ENCODE measurements at places on chromosomes 4 and X.
A peak's percentile ranks its signal among the peaks of the same experiment; 100 is the strongest.

- no peak for DNase-seq
Measured at GRCh38 chr4:118335324-118335723, 17.5 kb downstream of the PRSS12 start.

DNA sequence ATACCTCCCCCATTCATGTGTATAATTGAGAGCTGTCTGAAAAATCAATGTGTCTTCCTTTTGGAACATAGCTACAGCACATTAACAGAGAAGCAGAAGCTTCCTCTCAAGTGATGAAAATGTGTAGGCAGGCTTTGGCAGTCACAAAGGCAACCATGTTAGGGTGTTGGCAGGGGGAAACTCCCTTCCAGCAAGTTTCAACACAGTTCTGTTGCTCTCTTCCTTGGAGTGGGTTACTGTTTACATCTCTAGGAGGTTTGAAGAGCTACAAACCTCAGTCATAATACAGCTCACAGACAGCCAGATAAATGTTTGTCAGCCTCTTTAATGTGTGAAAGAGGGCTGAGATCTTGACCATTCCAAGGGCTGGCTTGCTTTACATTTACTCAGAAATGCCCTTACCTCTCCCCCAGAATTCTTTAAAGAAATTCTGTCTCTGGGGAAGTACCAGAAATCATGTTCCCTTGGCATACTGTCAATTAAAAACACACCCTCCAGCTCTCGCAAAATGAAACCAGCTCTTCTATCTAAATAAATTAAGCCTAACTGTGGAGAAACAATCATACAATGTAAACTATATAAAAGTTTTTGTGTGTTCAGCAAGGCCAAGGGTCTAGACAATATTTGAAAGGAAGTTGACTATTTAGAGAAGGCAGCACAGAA lies 18.9 kb downstream of the ZBTB33 start:
- no peak for DNase-seq

- peak; percentile 64 for DNase-seq
Measured at GRCh38 chrX:34382416-34382815, 250.3 kb upstream of the FAM47A start.

DNA sequence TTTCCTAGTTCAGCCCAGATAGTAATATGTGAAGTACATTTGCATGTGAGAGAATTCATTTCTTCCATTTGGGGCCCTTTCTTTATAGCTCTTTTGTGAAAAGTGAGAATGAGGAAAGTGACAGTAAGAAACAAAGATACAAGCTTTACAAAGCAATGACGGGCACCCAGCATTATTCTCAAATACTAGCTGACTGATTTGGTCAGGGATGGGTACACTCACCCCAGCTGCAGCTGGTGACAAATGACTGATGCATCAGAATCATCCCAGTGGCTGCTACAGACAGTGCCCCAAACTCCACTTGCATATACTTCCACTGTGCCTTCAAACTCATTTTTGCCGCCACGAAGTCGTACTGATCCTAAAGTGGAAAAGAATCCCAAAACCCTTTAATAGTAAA lies 14.8 kb downstream of the PRSS12 start:
- DNase-seq, result no peak

DNA sequence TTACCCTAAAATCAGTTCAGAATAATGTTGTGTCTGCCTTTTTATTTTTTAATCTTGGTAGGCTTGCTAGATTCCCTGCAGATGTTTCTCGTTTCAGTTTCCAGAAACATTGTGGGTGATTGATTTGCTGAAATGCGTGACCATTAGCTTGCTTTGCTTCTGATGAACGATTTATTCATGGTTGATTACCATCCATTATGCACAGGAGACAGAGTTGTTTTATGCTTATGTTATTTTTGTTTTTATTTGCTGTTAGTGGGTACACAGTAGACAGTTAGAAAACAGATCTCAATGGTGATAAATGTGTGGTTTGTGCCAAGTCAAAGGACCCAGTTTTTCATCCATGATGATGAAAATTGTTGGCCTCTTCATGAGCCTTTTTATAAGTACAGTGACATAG lies 455.6 kb upstream of the BOD1L1 start:
- DNase-seq, result no peak

DNA sequence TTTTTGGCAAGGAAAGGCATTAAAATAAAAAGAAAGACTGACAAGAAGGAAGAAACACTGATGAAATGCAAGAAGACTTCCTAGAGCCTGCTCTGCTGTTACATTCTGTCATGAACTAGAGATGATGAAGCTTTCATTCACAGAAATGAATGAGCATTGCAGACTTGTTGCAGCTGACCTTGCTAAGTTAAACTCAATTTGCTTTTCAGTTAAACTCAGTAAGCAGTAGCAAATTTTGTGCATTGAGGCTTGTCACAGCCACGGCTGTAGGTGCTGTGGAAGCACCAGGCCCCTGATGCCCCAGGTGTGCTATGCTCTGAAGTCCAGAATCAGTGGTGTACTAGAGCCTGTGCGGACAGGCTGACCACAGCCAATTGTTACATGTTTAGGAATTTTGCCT lies 39.6 kb upstream of the LSM6 start:
- DNase-seq, result no peak

DNA sequence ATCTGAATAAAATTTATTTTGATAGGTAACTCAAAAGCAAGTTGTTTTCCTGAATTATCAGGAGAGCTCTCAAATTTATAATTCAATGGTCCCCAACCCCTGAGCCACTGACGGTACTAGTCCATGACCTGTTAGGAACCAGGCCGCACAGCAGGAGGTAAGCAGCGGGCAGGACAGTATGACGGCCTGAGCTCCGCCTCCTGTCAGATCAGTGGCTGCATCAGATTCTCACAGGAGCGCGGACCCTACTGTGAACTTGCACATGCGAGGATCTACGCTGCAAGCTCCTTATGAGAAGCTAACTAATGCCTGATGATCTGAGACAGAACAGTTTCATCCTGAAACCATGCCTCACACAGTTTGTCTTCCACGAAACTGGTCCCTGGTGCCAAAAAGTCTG lies 37.9 kb upstream of the SEC24B start:
- no peak for DNase-seq

GRCh38 chrX:41148553-41148952 lies 63.3 kb downstream of the USP9X start:
- DNase-seq, result peak; percentile 66

DNA sequence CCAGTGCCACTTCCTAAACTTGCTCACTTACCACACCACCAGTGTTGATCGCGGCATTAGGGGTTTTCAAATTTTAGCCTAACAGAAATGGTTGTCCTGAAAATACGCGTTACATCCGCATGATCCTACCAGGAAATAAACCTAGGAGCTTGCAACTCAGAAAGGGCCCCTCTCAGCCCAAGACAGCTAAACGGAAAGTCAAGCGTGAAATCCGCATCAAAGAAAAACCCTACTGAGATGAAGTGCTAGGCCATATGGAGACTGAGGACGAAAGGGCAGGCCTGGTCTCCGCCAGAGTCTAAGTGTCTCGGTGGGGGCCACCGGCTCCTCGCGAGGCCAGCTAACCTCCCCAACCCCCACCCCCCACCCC lies 626 bp downstream of the YTHDC1 start:
- peak; percentile 26 for DNase-seq

DNA sequence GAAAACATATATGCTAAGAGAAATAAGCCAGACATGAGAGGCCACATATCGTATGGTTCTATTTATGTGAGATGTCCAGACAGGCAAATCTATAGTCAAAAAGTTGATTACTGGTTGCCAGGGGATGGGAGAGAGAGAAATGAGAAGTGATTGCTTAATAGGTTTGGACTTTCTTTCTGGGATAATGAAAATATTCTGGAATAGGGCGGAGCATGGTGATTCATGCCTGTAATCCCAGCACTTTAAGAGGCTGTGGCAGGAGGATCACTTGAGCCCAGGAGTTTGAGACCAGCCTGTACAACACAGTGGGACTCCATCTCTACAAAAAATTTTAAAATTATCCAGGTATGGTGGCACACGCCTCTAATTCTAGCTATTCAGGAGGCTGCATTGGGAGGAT lies 22.4 kb downstream of the RBM47 start:
- peak; percentile 56 for DNase-seq

DNA sequence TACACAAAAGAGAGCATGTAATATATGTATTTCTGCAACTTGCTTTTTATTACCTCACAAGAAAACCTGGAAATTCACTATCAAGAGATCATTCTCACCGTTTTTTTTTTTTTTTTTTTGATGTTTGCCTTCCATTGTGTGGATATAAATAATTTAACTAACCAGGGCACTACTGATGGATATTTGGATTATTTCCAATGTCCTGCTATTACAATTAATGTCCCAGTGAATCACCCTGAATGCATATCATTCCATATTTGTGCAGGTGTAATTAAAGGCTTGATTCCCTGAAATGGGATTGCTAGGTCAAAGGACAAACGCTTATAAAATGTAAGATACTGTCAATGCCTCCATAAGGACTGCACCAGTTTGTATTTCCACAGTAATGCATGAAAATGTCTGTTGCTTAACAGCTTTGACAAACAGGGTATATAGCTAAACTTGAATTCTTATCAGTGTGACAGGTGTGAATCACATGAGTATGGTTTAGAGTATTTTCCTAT lies 87.8 kb downstream of the NCAPG start:
- no peak for DNase-seq

DNA sequence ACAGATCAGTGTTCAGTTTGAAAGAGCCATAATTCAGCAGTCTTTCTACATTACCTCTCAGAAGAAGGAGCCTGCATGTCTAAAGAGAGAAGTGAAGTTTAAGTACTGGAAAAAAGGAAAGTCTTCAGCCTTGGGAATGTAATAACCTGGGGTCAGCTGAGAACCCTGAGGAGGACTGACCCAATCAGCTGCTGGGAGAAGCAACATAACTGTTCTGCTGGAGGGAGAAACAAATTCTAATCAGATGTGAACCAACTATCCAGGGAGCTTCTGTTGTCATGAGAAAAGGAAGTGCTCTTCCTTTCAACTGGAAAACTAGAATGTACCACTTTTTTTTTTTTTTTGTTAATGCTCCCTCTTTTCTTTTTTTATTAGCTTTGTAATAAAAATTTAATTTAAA lies 64.5 kb upstream of the PDE5A start:
- DNase-seq, result peak; percentile 1

GRCh38 chrX:109624641-109625616 lies at the start of gene KCNE5:
KCNE5 (minus strand) TSS chrX:109625172; CDS start chrX:109625020, 152 bp downstream.
- no peak for DNase-seq

DNA sequence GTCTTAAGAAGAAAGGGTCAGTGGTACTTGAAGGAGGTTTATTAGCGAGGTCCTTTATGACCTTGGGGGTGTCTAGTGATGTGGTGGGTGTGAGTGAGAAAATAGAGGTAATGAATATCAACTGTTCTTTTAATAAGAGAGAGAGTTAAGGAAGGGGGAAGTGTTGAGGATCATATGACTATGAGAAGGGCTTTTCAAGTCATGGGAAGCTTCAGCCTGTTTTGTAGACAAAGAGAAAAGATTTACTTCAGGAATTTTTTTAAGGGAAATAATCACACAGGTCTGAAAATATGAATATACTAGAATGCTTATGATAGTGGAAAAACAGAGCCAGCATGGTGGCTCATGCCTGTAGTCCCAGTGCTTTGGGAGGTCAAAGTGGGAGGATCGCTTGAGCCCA lies 41.3 kb upstream of the MTMR1 start:
- DNase-seq, result no peak

GRCh38 chrX:129493643-129494042 lies 29.6 kb downstream of the SMARCA1 start:
- peak; percentile 19 for DNase-seq

GRCh38 chr4:11483046-11483445 lies 54.4 kb upstream of the HS3ST1 start:
- no peak for DNase-seq

DNA sequence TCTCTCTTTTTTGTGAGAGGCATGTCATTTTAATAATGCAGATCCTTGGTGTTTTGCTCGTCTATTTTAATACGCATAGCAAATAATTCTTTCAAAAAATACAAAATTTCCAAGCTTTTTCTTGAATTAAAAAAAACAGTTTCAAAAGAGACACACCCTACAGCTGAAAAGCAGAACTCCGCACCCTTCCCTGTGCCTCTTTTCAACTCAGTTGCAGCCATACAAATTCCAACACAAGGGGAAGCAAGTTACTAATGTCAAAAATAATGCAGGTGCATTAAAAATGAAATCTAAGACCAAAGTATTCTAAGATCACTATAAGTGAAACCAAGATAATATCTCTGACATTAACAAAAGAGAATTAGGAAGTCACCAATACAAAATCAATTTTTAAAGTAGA lies 66.6 kb downstream of the NR3C2 start:
- DNase-seq, result no peak

DNA sequence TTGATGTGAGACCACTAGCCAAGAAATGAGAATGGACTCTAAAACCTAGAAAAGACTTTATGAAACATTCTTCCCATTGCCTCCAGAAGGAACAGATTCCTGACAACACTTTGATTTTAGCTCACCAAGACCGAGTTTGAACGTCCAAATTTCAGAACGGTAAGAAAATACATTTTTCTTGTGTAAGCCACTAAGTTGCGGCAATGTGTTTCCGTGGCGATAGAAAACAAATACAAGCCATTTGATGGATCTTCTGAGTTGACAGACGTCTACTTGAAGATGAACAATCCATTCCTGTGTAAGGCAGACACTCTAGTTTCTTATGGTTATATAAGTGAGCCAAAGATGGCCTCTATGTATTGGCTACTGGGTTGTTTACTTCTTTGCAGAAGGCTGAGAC lies 52.5 kb downstream of the HS3ST1 start:
- DNase-seq, result no peak

DNA sequence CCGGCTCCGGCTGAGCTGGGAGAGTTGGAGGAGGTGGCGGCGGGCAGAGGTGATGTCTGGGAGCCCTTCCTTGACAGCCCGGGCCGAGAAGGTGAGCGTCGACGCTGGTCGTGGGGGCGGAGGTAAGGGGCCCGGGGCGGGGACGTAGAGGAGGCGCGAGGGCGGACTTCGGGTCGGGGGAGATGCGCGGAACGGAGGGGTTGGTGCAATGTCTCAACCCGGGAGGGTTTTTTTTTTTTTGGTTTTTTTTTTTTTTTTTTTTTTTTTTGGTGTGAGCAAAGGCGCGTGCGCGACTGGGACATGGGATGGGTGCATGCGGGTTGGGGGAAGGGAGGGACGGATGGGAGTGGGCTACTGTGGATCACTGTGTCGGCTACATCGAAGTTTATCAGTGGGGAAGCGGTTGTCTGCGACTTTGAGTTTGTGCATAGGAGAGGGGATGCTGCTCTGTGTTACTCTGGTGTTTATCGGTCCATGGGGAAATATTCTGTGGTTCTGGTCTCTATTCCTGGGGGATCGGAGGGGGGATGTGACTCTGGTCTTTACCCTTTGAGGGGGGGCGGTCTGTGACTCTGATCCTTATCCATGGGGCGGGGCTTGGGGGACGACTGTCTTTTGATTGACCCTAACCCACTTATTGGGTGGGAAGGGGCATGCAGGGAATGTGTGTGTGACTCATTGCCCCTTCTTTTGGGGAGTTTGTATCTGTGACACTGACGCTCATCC lies 537 bp downstream of the RBM10 start:
- DNase-seq, result no peak

DNA sequence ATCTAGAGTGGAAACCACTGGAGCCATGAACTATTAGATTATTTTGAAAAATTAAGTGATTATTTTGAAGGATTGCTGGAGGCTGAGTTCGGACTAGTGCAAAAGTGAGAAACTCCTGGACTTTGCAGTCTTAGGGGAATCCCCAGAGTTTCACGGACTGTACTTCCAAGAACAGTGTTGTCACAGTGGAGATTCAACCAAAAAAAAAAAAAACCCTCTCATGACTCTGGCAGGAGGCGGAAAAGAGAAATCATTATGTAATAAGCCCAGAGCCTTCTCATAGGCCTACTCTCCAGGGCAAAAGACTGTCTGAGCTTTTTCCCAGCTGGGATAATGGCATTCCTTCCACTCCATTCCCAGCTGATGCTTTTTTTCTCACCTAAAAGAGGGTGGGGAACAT lies 16.8 kb upstream of the C4orf51 start:
- no peak for DNase-seq
